ENCODE measurements at places on chromosomes 12 and 14. TPM values are rescaled to one million over a fixed set of nuclear protein-coding genes. Genes with fewer than 3 reads are reported as not detected.

GRCh38 chr14:63867933-63868921, 15.4 kb downstream of the SYNE2 start:
- H3K27me3 ChIP-seq: no peaks in the 10 kb centered on the region
- H3K4me1 ChIP-seq: peaks cover 73% of the 10 kb centered on the region
- DNase-seq: peak; percentile 23
- no peak overlapping the region for H3K27ac ChIP-seq
- H3K36me3 ChIP-seq: no peaks in the 10 kb centered on the region
- H3K4me3 ChIP-seq: peak overlapping the region; percentile 47

KRT73 gene
- 0.13 TPM for total RNA-seq

- H3K27ac ChIP-seq: no peak overlapping the region
- H3K4me1 ChIP-seq: no peaks in the 10 kb centered on the region
- H3K36me3 ChIP-seq: no peaks in the 10 kb centered on the region
- H3K27me3 ChIP-seq: no peaks in the 10 kb centered on the region
- no peak overlapping the region for H3K4me3 ChIP-seq
These were observed 162.0 kb upstream of the TMCC3 start for GRCh38 chr12:94812345-94812744.

DNA sequence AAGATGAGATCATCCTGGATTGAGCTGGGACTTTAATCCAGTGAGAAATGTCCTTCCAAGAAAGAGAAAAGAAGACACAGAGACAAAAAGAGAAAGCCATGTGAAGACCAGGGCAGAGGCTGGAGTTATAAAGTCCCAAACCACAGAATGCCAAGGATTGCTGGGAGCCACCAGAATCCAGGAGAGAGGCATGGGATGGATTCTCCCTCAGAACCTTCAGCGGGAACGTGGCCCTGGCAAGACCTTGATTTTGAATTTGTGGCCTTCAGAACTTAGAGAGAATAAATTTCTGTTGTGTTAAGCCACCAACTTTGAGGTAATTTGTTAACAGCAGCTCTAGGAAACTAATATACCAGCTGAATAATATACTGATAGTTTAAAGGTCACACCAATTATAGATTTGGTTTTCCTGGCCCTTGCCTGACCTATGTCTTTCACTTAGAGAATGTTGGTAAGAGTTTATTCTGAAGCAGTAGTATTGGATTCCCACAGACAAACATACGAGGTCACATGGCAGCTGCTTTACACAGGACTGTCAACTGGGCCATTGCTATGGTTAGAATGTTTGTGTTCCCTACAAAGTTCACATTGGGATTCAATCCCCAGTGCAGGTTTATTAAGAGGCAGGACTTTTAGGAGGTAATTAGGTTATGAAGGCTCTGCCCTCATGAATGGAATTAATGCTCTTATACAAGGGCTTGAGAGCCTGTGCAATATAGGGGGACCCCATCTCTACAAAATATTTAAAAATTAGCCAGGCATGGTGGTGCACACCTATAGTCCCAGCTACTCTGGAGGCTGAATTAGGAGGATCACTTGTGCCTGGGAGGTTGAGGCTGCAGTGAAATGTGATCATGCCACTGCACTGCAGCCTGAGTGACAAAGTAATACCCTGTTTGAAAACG, 156.5 kb upstream of the EEA1 start:
- DNase-seq: no peak
- no peaks in the 10 kb centered on the region for H3K4me1 ChIP-seq
- H3K36me3 ChIP-seq: no peaks in the 10 kb centered on the region
- H3K27ac ChIP-seq: no peak overlapping the region

ACOT4 gene
- total RNA-seq: 5.0 TPM

- H3K36me3 ChIP-seq: no peaks in the 10 kb centered on the region
- H3K4me3 ChIP-seq: no peak overlapping the region
- H3K4me1 ChIP-seq: no peaks in the 10 kb centered on the region
- no peaks in the 10 kb centered on the region for H3K27me3 ChIP-seq
- DNase-seq: no peak
These were observed 9.2 kb upstream of the NUAK1 start for GRCh38 chr12:106147956-106148355.

- H3K27me3 ChIP-seq: no peaks in the 10 kb centered on the region
- H3K4me1 ChIP-seq: peaks cover 17% of the 10 kb centered on the region
- no peak overlapping the region for H3K27ac ChIP-seq
- no peak overlapping the region for H3K4me3 ChIP-seq
These were observed 6.7 kb downstream of the DDX47 start for GRCh38 chr12:12819752-12820311.

CLEC1B gene
- not detected for total RNA-seq

GRCh38 chr12:56117778-56118687, at the start of gene ZC3H10:
ZC3H10 (plus strand) TSS chr12:56118266; CDS start chr12:56120563, 2,297 bp downstream.
- peaks cover 11% of the 10 kb centered on the region for H3K36me3 ChIP-seq
- peak within 1 kb of the TSS; percentile 99 for H3K27ac ChIP-seq
- peak within 1 kb of the TSS; percentile 93 for H3K4me3 ChIP-seq
- peak; percentile 100 for DNase-seq
- H3K27me3 ChIP-seq: no peaks in the 10 kb centered on the region

DNA sequence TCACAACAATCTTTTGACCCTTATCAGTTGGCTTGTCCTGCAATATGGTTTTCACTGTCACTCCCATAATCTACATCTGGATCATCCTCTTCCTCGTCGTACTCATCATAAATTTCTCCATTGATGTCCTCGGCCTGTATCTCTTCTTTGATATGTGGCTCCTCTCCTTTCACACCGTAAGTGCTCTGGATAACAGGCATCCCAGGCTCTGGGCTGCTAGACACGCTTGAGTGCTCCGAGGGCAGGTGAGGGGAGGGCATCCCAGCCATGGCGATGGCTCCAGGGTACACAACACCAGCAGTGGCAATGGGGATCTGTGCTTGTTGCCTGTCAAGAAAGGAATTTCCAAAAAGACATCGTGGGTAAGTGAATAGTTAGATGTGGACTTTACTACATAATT, 415.3 kb downstream of the SOX5 start:
- H3K27ac ChIP-seq: no peak overlapping the region
- H3K36me3 ChIP-seq: no peaks in the 10 kb centered on the region
- no peak for DNase-seq

GRCh38 chr12:53100466-53101151, 2.7 kb upstream of the SOAT2 start:
- peaks cover 52% of the 10 kb centered on the region for H3K4me1 ChIP-seq
- H3K4me3 ChIP-seq: no peak overlapping the region
- H3K27ac ChIP-seq: no peak overlapping the region

GALNT16 gene
- total RNA-seq: 0.11 TPM

DNA sequence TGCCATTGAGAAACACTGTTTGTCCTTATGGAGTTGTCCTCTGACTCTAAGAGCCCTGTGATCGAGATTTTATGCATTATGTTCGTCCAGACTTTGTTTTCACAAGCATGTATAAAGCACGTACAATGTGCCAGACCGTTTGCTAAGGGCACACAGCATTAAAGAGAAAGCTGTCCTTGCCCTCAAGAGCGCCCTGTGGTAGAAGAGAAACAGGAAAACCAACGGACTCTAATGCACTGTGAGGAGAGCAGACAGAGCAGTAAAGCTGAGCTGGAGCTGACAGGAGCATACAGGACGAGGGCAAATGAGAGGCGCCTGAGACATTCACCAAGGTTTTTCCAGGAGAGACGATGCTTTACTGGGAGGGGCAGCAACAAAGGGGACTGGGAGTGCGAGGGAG, 66.2 kb upstream of the OVCH1 start:
- peaks cover 5% of the 10 kb centered on the region for H3K27me3 ChIP-seq
- H3K4me3 ChIP-seq: no peak overlapping the region
- DNase-seq: no peak
- H3K27ac ChIP-seq: no peak overlapping the region

DNA sequence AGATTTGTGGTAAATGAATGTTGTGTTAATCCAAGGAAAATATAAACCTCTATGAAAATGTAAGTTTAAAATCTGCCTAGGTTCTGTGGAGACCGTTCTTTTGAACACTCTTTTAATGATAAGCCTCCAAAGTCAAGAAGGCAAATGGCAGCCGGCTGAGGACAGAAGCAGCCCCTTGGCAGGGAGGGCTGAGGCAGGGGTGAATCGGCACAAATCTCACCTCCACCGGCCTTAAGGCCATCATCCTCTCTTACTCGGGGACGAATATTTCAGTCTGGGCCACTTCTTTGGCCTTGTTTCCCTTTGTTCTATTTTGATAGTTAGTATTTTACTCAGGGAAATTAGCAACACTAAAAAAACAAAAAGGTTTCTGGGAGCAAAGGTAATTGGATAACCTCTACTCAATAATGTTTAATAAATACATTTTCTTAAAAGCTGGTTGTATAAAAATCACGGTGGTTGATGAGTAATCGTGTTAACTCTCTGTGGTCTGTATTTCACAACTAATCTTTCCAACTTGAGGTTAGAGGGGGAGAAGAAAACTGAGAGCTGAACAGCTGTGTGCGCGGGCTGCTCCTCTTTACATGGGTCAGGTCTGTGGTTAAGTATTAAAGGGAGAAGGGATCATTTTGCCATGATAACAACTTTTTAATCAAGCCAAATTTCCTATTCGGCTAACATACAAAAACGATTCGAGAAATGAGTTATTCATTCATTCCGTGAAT, 18.6 kb downstream of the LGMN start:
- H3K4me1 ChIP-seq: no peaks in the 10 kb centered on the region
- H3K27ac ChIP-seq: no peak overlapping the region
- H3K36me3 ChIP-seq: no peaks in the 10 kb centered on the region
- DNase-seq: no peak
- no peaks in the 10 kb centered on the region for H3K27me3 ChIP-seq

- H3K36me3 ChIP-seq: no peaks in the 10 kb centered on the region
- H3K4me3 ChIP-seq: no peak overlapping the region
- no peak for DNase-seq
- H3K27ac ChIP-seq: no peak overlapping the region
These were observed 1.4 kb downstream of the LIN7A start for GRCh38 chr12:80936353-80936641.

- H3K27me3 ChIP-seq: no peaks in the 10 kb centered on the region
- H3K4me1 ChIP-seq: no peaks in the 10 kb centered on the region
- H3K27ac ChIP-seq: no peak overlapping the region
- no peaks in the 10 kb centered on the region for H3K36me3 ChIP-seq
- no peak overlapping the region for H3K4me3 ChIP-seq
These were observed 39.8 kb upstream of the OVCH1 start for GRCh38 chr12:29537298-29537697.

AEBP2 gene
- 77.0 TPM for total RNA-seq

DNA sequence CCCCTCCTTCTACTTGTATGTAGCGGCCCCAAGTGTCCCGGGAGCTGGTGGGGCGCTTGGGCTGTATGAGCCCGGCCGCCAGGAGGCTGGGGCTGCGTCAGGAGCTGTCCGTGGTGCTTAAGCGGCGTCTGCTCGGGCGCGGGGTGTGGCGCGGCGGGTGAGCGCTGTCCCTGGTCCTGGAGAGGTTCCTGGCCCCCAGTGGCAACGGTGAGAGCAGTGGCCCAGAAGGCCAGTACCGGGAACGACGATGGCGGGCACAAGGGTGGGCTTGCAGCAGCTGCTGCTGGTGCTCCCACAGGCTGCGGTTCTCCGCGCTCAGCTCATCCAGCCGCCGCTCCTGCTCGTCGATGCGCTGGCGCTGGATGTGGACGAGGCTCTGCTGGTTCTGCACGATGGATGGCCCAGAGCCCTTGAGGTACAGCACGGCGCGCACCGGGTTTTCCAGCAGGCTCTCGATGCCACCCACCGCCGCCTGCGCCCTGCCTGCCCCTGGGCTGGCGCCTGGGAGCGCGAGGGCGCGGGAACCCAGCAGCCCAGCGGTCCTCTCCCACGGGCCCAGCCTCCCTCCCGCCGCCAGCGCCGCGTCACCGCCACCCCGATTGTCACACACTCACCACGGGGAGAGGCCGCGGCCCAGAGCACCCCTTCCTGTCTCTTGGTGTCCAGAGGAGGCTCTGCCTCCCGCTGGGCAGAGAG, 41.9 kb upstream of the FKBP4 start:
- no peak overlapping the region for H3K4me3 ChIP-seq
- H3K4me1 ChIP-seq: no peaks in the 10 kb centered on the region
- no peak overlapping the region for H3K27ac ChIP-seq

PARP2 gene
- 41.3 TPM for total RNA-seq

DNA sequence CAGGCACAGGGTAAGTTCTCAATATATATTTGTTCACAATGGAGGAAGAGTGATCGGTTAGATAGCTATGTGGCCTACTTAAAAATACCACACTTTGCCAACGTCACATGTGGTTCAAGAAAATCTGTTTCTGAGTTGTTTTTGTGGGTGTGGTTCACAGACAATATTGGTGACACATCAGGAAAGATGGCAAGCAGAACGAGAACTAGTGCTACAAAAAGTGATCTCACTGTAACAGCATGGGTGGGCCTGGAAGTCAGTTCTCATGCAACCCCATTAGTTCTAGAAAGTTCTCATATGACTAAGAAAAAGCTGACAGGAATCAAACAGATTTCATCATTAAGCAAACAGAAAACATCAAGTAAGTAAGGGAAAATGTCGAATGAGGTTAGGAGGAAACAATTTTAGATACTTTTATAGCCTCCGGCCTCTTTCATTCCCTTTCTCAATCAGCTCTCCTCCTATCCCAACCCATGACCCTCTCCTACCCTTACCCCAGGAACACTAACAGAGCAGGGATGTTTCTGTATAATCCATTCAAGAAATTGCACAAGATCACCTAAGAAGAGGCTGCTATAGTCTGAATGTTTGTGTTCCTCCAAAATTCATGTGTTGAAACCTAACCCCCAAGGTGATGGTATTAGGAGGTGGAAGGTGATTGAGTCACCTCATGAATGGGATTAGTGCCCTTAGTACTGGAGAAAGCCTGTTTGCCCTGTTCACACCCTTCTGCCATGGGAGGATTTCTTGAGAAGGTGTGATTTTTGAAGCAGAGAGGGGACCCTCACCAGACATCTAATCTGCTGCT, 15.5 kb upstream of the NTN4 start:
- DNase-seq: peak; percentile 58
- H3K36me3 ChIP-seq: no peaks in the 10 kb centered on the region
- no peaks in the 10 kb centered on the region for H3K4me1 ChIP-seq
- H3K27me3 ChIP-seq: no peaks in the 10 kb centered on the region
- no peak overlapping the region for H3K27ac ChIP-seq

- no peak overlapping the region for H3K27ac ChIP-seq
- no peak for DNase-seq
These were observed 17.7 kb upstream of the PGF start for GRCh38 chr14:74973003-74973653.

PTPN6 gene
- total RNA-seq: 456 TPM

DNA sequence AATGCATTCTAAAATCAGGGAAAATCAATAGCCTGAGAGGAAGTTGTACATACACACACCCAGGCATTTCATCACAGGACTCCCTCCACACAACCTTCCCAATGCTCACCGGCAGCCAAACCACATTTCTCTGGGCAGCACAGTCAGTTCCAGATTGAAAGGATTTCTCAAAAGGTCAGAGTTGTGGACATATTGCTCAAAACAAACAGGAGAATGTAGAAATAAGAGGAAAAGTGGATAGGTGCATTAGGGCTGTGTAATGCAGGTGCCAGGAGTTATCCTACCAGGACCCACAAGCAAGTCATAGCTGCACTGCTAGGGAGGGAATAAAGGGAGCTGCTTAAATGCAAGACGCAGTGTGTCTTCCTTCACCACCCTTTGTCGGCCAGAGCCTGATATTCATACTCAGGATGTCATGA, 62.9 kb downstream of the GCH1 start:
- no peaks in the 10 kb centered on the region for H3K27me3 ChIP-seq
- no peak for DNase-seq
- peaks cover 18% of the 10 kb centered on the region for H3K36me3 ChIP-seq

GRCh38 chr12:131353826-131354225, 357.1 kb upstream of the SFSWAP start:
- H3K27ac ChIP-seq: no peak overlapping the region
- DNase-seq: no peak
- no peaks in the 10 kb centered on the region for H3K36me3 ChIP-seq
- H3K27me3 ChIP-seq: no peaks in the 10 kb centered on the region
- no peaks in the 10 kb centered on the region for H3K4me1 ChIP-seq

- H3K27me3 ChIP-seq: no peaks in the 10 kb centered on the region
- H3K36me3 ChIP-seq: no peaks in the 10 kb centered on the region
- no peak for DNase-seq
- H3K27ac ChIP-seq: no peak overlapping the region
These were observed 43.3 kb downstream of the ADCK1 start for GRCh38 chr14:77843195-77843594.
